ENCODE measurements at places on chromosomes 5 and 9.

DNA sequence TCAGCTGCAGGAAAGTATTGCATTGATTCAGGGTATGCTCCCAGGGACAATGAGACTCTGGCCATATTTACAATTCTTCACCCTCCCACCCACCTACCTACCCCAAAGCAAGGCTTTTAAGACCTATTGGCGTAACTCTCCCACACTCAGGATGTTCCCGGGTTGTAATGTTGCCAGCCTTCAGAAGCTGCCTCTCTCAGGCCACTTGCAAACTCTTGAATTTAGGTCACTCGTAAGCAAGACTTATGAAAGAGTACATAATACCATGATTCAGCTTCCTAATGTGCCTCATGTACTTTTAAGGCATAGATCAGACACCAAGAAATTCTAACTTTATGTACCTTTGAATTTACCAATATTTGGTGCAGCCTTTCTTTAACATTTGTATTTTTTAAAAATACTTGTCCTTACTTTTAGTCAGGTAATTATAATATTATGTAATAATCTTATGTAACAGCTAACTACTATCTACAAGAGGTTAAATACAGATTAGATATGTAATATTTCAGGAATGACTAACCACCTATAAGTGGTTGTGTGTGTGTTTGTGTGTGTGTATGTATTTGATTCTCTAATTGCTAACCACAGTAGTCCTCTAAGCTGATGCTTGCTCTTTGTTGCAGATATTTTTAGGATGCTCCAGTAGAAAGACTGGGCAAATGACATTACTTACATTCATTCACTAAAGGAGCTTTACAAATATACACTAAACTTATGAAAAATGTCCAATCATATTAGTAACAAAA is 630.5 kb upstream of the MEF2C start:
- DNase-seq, result no peak

DNA sequence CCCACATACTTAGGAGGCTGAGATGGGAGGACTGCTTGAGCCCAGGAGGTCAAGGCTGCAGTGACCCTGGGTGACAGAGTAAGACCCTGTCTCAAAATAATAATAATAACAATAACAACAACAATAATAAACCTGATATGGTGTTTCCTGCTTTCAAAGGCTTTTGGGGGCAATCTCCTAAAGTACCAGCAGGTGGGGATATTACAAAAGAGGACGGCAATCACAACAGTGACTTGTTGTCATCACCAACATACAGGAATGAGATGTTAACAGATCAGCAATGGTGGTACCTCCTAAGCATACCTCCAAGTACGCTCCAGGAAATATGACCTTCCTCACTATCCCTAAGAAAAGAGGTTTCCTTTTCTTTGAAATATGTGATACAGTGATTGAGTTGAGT is 91.1 kb upstream of the RNF180 start:
- no peak for DNase-seq

DNA sequence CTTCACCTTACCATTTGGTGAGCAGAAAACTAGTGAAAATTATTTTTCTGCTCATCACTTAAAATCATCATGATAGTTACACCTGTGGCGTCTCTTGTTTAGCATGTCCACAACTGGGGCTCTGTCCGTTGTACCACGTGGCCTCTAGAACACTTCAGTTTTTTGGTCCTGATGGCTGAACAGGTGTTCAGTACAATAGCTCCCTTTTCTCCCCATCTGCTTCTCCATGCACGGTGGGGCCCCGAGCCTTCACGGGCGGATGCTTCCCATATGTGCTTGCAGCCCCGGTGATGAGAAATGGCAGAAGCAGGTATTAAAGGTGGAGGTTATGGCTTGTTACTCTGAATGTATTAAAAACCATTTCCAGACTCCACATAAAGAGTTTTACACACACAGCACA is 304.1 kb downstream of the CWC27 start:
- no peak for DNase-seq

DNA sequence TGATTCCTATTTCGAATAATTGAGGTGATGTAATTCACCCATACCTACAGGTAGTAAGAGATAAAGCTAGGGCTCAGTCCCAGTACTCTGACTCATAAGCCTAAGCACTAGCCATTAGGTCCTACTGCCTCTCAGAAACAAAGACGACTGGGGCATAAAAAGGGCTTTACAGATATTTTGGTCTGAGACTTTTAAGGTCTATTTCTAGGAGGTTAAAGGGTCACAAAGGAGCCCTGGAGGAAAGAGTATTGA is 69.8 kb downstream of the SGCD start:
- no peak for DNase-seq
